Amygdala (tissue), 56 donors: ENCODE measurements at places on chromosomes 4 and X.

- DNase-seq: no peak
These were observed 13.4 kb upstream of the P2RY10 start for GRCh38 chrX:78931814-78932213.

GRCh38 chr4:85767649-85768048, 292.7 kb downstream of the ARHGAP24 start:
- no peak for DNase-seq

DNA sequence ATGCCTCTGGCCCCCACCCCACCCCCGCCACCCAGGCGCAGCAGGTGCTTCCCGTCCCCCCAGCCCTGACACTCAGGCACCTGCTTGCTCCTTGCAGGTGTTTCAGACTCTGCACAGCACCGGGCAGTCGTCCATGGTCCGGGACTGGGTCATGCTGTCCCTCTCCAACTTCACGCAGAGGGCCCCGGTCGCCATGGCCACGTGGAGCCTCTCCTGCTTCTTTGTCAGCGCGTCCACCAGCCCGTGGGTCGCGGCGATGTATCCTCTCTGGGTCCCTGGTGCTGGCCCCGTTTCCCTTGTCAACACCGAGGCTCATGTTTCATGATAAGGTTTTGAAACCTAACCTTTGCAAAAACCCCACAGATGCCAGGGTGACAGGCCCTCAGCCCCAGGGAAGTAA, 10.2 kb upstream of the MSANTD1 start:
- DNase-seq: no peak

DNA sequence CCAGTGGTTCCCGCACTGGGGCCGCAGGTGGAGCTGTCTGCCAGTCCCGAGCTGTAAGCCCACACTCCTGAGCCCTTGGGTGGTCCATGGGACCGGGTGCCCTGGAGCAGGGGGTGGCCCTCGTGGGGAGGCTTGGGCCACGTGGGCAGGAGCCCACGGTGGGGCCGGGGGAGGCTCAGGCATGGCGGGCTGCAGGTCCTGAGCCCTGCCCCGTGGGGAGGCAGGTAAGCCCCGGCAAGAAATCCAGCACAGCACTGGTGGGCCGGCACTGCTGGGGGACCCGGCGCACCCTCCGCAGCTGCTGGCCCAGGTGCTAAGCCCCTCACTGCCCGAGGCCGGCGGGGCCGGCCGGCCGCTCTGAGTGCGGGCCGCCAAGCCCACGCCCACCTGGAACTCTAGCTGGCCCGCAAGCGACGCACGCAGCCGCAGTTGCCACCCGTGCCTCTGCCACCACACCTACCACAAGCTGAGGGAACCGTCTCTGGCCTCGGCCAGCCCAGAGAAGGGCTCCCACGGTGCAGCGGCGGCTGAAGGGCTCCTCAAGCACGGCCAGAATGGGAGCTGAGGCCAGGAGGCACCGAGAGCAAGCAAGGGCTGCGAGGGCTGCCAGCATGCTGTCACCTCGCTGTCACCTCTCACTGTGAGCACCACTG, 2.0 kb upstream of the METAP1 start:
- no peak for DNase-seq

DNA sequence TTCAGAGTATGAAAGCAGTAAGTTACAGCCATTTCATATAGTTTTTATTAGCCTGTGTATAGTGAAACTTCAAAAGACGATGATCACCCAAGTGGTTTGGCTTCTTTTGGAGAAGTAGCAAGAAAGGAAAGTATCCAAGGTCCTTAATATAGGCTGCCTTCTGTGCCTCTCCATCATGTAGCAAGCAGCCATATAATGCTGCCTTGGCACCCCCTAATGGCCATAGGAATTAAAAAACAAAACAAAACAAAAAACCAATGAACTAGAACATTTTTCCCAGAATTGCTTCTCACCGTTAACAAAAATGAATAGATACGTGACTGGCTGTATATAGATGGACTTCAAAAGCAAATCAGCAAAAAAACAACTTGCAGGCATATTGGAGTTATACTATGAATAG, 18.9 kb downstream of the LAMP2 start:
- no peak for DNase-seq

GRCh38 chr4:100340512-100341485, 150.5 kb upstream of the DDIT4L start:
- no peak for DNase-seq

DNA sequence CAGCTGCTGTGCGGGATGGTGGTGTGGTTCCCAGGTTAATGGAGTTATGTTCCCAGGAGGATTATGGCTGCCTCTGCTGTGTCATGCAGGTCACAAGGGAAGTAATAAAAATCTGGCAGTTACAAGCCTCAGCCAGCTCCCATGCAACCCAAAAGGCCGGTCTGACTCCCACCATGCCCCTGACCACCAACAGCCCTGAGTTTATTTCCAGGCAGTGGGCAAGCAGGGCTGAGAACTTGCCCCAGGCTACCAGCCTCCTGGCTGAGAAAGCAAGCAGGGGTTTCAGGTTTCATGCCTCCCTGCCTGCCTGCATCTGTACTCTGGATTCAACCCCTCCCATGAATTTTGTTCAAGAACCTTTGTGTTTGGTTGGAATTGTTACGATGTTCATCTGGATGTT, 732.7 kb upstream of the POU3F4 start:
- DNase-seq: no peak

- DNase-seq: no peak
These were observed 64.6 kb upstream of the SH3RF1 start for GRCh38 chr4:169335331-169335730.

GRCh38 chr4:94307231-94307871, 35.3 kb downstream of the HPGDS start:
- DNase-seq: no peak

DNA sequence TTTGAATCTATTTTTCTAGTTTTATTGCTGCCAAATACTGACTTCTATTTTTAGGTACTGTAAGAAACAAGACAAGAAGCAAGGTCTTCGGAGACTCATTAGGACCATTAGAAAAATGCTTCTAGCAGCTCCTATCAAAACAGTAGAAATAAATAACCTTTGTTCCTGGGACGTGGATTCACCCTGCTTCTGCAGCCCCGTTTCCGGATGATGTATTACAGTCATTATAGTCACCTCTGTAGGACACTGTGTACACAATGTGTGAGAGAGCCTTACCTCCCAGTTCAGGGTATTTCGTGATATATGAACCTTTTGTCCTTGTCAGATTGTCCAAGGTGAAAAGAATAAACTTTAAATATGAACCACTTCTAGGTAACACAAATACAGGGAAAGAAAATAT, 484.0 kb upstream of the TECRL start:
- DNase-seq: no peak

GRCh38 chr4:151362404-151363164, 37.2 kb upstream of the SH3D19 start:
- DNase-seq: peak; percentile 48

GRCh38 chrX:119475389-119476101, 7.3 kb downstream of the SLC25A5 start:
- DNase-seq: no peak

GRCh38 chrX:153970357-153971123, 1.1 kb downstream of the HCFC1 start:
- peak; percentile 58 for DNase-seq

GRCh38 chr4:169314906-169315305, 44.1 kb upstream of the SH3RF1 start:
- DNase-seq: peak; percentile 4

DNA sequence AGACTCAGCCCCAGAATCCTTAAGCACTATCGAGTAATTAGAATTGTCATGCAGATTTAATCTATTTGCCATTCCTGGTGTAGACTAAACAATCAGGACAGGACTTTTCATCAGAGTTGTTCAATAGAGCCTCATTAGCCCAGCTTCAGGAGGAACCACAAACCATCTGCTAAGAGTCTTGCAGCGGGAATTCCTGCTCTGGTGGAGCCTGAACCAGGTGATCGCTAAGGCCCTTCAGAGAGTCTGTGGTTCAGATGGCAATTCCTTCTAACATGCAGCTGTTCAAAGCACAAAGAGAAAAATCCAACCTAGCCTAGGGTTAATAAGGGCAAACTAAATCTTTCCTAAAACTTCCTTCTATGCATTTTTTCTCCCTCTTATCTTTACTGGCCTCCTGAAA, 119.1 kb upstream of the CPEB2 start:
- no peak for DNase-seq

DNA sequence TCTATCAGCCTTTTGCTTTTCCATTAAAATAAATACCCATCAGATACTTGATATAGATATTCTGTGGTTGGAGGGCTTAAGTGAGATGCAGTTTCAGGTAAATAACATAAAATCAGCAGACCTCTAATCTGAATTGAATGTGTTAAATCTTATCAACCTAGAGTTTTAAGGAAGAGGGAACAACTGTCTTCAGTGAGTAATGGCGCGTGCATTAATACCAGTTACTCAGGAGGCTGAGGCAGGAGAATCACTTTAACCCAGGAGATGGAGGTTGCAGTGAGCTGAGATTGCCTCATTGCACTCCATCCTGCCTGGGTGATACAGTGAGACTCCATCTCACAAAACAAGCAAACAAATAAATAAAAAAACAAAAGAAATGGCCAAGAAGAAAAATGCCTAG, 54.3 kb downstream of the FAT4 start:
- no peak for DNase-seq

GRCh38 chr4:40265910-40266274, 69.1 kb downstream of the RHOH start:
- DNase-seq: no peak

DNA sequence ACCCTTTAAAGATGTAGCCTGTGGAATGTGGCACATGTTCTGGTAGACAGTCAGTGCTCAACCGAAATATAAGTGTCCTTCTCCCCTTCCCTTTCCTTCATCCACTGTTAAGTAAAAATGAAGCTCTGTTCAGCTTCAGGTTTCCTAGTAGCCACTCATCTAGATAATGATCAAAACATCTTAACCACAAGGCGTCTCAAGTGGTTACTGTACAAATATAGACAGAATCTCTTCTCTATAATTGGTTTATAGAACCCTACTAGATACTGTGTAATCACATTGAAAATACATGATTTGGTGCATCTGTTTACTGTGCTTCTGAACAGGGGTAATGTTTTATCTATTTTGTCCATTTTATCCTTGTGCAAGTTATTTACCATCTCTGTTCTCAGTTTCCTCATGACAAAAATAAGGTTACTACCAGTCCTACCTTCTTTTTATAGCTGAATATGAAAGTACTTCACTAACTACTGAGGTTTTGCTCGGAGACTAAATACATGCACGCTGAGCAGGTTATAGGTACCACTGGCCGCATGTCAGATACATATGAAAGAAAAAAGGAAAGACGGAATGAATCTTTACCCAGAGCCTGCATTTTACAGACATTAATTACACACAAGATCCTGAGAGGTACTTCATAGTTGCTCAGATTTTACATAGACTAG, 20.3 kb upstream of the SLC25A4 start:
- DNase-seq: no peak

DNA sequence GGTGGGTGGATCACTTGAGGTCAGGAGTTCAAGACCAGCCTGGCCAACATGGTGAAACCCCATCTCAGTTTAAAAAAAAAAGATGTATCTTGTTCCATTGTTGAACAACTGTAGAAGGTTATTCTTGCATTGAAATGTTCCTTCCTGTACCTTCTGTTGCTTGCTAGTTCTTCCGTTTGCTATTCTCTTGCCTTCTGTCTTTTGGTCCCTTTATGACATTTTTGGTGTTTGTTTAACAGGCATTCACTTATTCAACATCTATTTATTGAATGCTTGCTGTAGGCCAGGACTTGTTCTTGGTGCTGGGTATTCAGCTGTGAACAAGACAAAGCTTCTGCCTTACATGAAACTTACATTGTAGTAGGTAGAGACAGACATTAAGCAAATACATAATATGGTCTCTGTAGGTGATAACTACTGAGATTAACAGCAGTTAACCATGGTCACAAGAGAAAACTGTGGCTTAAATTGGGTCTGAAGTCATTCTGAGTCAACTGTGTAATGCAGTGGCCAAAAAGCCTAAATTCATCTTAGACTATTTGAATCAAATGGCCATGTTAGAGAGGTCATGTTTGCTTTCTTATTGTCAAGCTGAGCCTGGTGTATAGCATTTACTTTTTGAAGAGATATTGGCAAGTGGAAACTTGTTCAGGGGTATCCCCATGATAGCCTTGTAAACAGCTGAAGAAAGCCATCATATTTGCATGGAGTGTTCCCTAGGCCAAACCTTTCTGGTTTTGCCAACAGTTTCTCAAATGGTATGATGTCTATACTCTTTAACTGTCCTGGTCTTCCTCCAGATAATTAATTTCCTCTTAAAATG, 35.6 kb downstream of the GAB1 start:
- DNase-seq: no peak

- no peak for DNase-seq
These were observed 211.7 kb downstream of the COX18 start for GRCh38 chr4:72857787-72858186.

DNA sequence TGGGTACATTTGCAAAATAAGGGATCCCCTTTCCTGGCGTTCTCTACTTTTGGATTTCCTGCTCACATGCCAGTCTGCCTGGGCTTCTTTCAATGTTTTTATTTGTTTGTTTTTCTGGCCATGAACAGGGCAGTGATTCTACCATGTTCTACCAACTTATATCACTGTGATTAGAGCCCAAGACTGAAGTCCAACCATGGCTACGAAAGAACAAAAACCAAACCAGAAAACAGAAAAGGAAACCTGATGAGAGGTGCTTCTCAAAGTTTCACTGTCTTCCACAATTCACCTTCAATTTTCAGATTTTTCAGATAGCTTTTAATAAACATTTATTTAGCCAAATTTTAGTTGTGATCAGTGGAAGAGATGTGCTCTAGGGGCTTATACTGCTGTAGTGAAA, 187.6 kb upstream of the TACR3 start:
- no peak for DNase-seq

DNA sequence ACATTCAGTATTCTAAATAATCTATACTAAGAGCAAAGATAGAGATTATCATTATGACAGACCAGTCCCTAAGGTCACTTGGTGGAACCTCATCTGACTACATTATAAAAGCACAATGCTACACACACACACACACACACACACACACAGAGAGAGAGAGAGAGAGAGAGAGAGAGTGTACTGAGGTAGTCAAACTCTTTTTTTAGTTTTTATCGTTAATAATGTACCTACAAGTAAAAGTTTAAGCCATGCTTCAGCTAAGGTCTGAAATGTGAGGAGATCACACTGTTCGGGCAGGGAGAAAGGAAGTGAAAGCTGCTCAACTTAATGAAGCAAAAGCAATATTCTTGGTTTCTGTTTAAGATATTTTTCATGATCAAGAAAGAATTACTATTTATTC, 75.8 kb upstream of the CCDC160 start:
- no peak for DNase-seq

DNA sequence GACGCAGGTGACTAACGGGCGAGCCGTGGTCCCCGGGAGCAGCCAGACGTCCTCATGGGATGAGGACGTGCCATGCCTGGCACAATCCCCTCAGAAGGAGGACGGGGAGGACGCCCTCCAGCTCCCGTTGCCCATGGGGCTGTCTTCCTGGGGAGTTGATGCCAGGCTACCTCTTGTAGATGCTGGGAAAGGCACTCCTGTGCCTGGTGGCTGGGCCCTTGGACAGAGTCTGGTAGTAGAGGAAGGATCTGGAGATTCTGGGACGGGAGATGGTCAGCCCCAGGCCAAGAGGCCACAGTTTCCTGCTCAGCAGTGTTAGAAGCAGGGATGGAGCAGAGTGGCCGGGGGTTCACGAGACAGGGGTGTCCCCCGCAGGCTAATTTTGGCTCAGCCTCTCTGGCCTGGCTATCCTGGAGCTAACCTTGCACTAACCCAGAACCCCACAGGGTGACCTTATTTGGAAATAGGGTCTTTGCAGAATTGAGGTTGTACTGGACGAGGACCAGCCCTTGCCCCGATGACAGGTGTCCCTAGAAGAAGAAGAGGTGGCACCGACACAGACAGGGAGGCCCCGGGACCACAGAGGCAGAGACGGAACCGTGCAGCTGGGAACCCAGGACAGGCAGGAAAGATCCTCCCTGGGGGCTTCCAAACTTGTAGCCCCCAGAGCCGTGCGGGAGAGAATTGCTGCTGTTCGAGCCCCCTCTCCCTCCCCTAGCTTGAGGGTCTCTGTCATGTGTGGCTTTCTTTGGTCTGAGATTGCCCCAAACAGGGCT, 50.1 kb upstream of the ADRA2C start:
- DNase-seq: no peak
